ENCODE measurements at places on chromosomes 2 and 18. TPM values are rescaled to one million over a fixed set of nuclear protein-coding genes. Genes with fewer than 3 reads are reported as not detected.

ATP6V1C2 gene
- not detected for polyA plus RNA-seq

RAB6C gene
- polyA plus RNA-seq = not detected

GRCh38 chr2:16395601-16396000, 270.0 kb downstream of the CYRIA start:
- no peak for DNase-seq

GRCh38 chr2:81195017-81195773, 890.6 kb upstream of the LRRTM1 start:
- DNase-seq = no peak

DNA sequence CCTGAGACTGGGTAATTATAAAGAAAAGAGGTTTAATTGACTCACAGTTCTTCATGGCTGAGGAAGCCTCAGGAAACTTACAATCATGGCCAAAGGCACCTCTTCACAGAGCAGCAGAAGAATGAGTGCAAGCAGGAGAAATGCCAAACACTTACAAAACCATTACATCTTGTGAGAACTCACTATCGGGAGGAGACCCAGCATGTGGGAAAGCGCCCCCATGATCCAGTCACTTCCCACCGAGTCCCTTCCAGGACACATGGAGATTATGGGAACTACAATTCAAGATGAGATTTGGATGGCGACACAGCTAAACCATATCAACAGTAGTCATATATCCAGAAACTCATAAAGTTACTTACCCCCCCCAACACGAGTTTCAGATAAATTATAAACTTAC, 28.6 kb downstream of the TLK1 start:
- DNase-seq = no peak

- DNase-seq = no peak
Observed at GRCh38 chr18:2572171-2572569, 813 bp downstream of the NDC80 start.

- no peak for DNase-seq
Observed at GRCh38 chr2:175734686-175735085, 267.4 kb downstream of the LNPK start.

DNA sequence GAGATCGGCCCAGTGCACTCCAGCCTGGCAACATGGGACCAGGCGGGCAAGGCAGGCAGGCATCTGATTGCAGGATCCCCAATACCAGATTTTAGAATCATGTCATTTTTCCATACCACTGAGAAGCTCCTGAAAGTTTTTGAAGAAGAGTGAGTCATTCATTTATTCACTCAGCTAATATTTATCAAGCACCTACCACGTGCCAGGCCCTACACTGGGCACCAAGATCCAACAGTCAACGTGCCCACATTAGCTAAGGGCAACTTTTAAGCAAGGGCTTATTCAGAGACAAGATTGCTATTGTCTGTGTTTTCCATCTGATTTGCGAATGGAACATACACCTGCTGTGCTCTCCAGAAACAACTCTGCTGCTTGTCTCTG, 126.8 kb upstream of the LGALSL start:
- no peak for DNase-seq

DNA sequence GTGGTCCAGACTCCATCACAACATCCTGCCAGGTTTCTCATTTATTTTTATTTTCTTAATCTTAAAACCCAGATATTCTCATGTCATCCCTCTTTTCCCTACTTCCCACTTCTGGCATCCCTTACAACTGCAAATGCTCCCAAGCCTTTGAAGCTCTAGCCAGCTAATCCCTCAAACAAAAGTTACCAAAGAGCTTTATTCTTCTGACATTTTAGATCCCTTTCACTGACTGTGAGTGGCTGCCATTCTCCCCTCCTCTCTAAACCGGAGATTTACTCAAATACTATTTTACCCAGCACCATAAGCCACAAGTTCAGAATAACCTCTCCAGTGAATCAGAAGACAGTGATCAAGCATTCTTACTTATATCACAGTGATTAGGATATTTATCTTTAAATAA, 569.0 kb upstream of the SYT4 start:
- no peak for DNase-seq

All from naive thymus-derived CD4-positive, alpha-beta T cell (primary cell).